ENCODE measurements at places on chromosomes 1 and 21.

DNA sequence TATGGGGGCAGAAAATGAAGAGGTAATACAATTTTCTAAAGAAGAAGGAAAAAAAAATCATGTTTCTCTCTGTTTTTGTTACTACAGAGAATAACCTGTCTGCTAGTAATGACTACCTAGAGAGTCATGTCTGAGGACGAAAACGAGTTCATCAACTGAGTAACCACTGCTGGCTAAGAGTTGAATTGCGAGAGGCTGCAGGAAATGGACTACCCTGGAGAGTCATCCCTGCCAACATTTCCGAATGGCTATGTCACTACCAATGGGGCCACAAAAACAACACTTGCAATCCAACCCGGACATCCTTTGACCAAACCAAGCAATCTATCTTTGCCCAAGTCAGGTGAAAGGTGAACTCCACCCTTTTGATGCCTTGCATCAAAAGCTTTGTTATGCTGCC lies 120.6 kb downstream of the FCRL5 start:
- DNase-seq, result no peak

- DNase-seq, result no peak
Observed at GRCh38 chr1:223759273-223759672, 46.9 kb downstream of the CAPN2 start.

DNA sequence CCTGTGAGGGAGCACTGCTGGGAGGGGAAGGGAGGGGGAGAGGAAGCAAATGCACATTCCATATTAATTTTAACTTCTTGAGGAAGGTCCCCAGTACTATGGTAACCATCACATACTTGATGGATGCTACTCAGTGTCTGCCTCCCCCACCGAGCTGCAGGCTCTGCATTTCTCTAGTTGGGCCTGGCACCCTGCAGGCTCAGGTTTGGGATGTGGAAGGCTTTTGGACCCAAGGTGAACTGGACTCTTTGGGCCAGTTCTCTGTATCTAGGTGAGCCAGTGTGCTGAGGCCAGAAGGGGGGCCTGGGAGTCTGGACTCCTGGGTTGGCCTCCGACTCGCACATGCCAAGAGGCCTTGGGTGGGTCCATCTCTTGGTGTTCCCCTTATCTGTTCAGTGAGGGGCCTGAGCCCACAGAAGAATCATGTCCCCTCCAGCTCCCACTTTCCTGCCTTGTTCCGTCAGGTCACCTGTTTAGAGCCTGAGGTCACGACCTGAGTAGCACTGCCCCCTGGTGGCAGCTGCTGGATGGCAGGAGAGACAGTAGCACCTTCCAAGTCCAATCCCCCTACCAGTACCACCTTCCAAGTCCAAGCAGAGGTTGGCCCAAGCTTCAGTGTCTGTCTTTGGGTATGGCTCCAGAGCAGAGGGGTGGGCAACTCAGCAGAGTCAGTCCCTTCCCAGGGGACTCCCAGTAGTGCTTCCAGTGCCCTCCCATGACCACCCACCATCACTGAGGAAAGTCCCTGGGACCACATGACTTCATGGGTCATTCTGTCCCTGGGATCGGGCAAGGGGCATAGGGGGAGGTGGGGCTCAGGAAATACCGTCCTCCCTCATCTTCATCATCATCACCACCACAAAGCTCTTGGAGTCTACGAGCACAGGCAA lies 241.8 kb downstream of the TRABD2B start:
- DNase-seq, result no peak

DNA sequence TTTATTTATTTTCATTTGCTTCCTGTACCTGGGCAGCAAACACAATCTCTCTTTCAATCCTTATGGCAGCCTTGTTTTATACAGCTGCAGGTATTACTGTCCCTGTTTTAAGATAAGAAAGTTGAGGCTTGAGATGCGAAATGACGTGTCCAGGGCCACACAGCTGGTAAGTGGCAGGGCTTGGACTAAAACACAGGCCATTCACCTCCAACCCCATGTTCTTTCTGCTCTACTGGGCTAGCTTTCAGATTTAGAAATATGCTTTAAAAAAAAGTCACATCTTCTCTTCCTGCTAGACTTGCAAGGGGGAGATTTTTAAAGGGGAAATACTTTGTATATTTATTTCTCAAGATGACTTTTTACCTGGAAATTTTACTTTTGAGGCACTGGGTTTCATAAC lies 62.8 kb downstream of the CNST start:
- DNase-seq, result no peak

GRCh38 chr1:37020653-37021277 lies 13.6 kb downstream of the GRIK3 start:
- DNase-seq, result no peak

DNA sequence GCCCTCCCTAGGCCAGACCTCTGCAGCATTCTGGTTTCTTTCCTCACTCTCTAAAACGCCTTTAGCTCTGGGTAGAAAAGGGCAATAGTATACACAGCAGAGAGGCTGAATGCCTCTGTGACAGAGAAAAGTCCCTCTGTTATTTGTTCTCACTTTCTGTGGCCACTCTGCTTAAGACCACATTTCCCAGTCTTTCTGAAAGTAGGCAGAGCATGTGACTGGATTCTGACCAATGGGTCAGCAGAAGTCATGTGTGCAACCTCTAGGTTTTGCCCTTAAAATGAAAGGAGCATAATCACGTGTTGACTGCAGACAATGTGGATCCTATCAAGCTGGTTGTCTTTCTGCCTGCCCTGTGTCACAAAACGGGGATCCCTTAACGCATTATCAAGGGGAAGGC lies 79.7 kb upstream of the MARK1 start:
- no peak for DNase-seq

- no peak for DNase-seq
Observed at GRCh38 chr1:98382986-98383740, 278.4 kb upstream of the SNX7 start.

GRCh38 chr21:45982758-45983648 lies 1.4 kb downstream of the COL6A1 start:
- no peak for DNase-seq

DNA sequence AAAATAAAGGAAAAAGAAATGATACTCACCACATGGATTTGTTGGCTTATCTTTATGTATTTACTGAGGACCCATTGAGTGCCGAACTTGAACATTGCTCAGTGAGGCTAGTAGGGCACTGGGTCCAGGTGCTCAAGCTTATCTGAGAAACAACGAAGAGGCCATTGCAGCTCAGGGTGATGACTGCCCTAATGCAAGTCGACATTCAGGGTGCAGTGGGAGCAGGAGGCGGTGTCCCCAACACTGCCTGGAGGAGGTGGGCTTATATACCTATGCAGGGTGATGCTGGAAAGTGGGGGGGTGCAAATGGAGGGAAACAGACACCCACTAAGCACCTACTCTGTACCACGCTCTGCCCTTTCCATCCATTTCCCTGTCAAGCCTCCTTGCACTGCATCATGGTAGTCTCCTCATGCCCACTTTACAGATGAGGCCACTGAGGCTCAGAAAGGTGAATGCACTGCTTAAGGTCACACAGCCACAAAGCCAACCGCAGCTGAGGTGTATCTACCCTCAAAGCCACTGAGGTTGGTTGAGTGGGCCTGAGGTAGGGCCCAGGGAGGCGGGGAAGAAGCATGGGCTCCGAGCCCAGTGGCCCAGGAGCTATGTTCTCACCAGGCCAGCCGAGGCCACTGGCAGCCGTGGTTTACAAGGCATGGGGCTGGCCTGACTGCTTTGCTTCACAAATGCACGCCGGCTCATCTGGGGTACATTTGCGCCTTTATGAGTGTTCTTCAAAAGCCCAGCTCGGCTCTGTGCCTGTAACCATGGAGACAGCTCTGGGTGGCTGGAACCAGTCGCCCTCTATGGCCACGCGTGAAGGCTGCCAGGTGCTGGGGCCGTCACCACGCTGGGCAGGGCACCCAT lies 103.8 kb downstream of the EPHB2 start:
- peak; percentile 60 for DNase-seq

- DNase-seq, result no peak
Observed at GRCh38 chr1:17232759-17233661, 15.9 kb upstream of the PADI3 start.

GRCh38 chr1:165254376-165254775 lies 102.1 kb downstream of the LMX1A start:
- no peak for DNase-seq

DNA sequence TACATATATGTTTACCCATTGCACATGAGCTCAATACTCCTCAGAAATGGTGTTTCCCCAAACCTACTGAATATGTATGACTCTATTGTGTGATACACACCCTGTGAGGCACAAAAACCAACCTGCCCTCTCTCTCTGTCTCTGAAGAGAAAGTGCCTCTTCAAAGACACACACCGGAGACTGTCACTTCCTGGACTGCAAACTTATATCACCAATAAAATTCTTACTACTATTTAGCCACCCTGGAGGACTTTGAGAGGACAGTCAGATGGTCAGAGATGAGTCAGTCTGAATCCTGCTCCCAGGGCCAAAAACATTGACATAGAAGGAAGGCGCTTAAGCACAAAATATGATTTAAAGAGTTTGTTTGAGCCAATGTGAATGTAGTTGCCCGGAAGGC lies 110.4 kb downstream of the PPIAL4G start:
- no peak for DNase-seq

Data from NCI-H510A (cell line).